Stimulated activated CD8-positive, alpha-beta memory T cell treated with anti-CD3 and anti-CD28 coated beads, Interleukin-4, amount 100 ng/mL, for 4 hours (primary cell): ENCODE measurements at places on chromosomes 1 and 21.

DNA sequence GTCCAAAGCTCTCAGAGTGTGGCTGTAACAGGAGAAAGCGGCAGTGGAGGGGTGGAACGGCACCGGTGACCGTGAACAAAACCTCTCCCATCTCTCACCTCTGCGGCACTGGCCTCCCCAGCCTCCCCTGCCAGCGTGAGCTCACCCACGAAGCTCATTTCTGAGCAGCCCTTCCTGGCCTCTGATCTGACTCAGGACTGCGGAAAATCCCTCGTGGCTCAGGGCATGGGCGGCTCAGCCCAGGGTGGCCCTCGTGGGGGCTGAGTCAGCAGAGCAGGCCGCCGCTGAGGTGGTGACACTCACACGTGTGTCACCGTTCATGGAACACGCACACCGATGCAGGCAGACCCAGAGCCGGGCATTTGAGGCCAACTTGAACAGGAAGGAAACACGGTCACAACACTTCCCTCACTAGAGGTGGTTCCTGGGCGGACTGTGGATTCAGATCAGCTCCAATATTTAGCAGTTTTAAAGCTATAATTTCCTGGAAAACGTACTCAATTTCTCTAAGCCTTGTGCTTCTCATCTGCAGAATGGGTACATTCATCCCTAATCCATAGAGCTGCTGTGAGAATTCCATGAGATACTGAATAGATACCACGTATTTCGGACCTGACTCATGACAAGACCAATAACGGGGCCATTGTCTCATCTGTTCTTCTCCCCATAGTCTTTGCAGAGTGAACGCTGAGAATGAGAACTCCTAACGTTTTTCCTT lies 115.0 kb upstream of the TMPRSS2 start:
- DNase-seq: no peak

GRCh38 chr21:42357307-42357706 lies 6.5 kb upstream of the TFF2 start:
- DNase-seq: no peak

DNA sequence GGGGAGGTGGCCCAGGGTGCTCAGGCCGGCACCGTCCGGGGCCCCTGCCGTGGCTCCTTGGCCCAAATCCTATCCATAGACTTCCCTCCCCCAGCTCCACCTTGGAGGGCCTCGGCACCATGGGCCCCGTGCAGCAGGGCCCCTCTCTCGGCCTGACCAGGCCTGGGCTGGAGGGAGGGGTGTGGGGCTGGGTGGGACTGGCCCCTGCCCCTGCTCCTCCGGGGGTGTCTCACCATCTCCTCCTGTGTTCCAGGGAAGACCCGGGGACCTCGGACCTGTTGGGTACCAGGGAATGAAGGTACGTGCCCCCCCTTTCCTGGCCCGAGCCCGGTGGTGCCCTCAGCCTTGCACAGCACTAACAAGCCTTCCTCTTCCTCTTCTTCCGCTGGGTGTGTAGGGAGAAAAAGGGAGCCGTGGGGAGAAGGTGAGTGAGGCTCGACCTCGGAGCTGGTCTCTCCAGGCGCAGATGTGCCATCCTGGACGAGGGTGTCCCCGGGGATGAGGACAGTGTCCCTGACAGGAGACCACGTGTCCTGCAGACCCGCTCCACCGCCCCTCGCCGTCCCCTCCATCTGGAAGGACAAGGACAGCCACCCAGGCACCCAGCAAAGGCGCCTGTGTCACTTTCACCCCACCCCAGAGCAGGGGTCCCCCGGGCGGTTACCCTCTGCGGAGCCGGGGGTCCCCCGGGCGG lies 7.9 kb downstream of the COL6A1 start:
- no peak for DNase-seq

DNA sequence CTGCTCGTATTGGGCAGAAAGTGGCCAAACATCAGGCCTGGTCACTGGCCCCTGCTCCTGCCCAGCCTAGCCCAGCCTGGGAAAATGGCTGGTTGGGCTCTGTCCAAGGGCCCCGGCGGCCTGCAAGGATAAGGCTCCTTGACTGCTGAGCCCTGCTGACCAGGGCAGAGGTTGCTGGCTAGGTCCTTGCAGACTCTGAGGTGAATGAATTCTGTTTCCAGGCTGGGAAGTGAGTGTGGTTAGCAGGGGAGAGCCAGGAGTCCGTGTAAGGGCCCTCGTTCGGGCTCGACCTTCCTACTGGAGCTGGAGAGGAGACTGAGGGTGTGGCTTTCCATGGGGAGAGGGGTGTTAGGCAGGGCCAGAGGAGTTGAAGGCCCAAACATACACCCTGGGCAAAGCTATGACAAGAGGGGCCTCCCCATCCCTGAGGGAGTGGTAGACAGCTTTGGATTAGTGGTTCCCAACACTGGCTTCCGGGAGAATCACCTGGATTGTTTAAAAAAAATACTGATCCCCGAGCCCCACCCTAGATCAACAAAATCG lies 20.6 kb downstream of the CSF1 start:
- no peak for DNase-seq

DNA sequence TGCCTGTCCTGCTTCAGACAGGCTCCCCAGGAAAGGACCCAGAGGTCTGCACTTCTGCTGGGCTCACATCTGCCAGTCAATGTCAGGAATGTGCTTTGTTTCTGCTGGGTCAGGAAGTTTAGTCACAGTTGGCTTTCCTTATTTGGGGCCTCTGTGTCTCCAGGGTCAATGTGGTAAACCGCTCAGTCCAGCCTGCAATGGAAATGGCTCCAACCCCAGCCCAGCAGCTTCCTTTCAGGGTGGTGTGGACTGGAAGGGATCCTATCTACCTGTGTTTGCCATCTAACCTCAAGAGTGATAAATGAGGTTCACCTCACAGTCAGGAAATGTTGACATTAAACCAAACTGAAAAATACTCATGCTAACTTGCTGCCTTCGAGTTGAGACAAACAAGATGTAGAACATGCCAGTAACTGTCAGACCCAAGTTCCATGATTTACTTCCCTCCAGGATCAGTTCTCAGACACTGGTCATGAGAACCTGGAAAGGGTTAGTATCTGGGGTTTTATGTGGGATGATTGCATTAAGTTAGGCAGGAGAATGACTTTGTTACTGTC lies 20.3 kb downstream of the ENO1 start:
- DNase-seq: no peak

GRCh38 chr1:87986130-87986866 lies 657.6 kb downstream of the LMO4 start:
- no peak for DNase-seq

GRCh38 chr1:116255486-116256285 lies 117.4 kb upstream of the ATP1A1 start:
- DNase-seq: no peak

- DNase-seq: no peak
These were observed at the start of gene IL19 for GRCh38 chr1:206770531-206771337. TSS of gene IL19 (plus strand) at chr1:206770773. CDS start at chr1:206836663, 65,890 bp downstream.

GRCh38 chr1:112454316-112454715 lies 54.4 kb upstream of the WNT2B start:
- DNase-seq: no peak

- peak; percentile 60 for DNase-seq
These were observed 57.3 kb downstream of the MAB21L3 start for GRCh38 chr1:116168277-116169032.
